ENCODE measurements at places on chromosomes 7 and 10.

DNA sequence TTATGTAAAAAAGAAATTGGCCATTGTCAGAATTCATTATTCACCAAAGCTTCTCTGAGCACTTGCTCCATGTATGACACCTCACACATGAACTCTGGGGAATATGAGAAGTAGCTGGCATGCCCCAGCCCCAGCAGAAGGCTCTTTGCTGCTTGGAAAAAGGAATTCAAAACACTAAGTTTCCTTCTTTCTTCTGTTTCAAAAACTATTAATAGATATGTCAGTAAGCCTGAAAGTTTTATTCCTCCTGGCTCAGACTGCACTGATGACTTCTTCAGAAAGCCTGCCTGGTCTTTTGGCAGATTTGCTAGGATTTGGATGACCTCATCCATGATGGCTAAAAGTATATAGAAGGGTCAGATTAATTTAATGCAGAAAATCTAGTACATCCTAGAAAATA, 511.0 kb downstream of the GFRA1 start:
- no peak for DNase-seq

- DNase-seq: no peak
Measured at GRCh38 chr10:88832376-88832775, 19.3 kb downstream of the ANKRD22 start.

DNA sequence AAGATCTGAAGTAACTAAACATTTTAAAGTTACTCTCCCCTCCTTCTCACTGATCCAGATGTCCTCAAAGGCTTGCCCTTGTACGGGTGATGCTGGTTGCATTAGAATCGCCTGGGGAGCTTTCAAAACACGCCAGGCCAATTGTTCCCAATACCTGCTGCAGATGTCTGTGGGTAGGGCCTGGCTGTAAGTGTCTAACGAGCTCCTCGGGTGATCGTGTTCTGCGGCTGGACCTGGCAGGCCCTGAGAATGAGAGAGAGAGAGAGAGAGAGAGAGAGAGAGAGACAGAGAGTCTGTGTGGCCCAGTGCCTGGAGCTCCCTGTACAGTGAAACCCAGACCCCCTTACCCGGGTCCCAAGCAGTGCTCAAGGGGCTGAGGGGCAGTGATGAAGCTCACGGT, 8.4 kb downstream of the COL13A1 start:
- peak; percentile 25 for DNase-seq

- DNase-seq: no peak
Measured at GRCh38 chr7:127632276-127632910, 14.5 kb upstream of the PAX4 start.

DNA sequence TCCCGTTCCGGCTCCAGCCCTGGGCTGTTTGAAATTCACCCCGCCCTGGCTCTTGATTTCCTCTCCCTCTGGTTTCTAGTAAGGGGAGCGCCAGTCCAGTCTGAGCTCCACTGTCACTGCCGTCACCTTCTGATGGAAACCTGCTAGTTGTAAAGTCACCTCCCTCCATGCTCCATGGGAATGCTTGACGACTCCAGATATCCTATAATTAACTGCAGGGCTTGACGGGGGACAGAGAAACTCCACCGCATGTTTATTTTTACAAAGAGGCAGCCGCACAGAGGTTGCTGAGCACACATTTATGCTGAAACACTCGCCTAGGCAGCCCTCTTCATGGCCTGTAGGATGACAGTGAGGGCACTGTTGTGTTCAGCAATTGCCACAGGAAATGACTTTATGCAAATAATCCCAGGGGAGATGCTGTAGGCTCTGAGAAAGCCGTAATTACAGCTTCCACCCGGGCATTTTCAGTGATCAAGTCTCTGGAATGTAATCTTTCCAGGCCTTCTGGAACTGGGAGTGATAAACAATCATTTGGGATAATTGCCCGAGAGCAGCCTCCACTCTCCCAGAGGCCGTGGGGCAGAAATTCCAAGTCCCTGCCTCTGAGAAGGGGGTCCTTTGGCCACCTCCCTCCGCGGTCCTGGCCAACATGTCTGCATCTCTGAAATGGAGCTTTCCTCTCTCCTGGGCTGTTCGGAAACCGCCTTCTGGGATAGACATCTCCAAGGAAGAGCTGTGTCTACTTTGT, 300.5 kb downstream of the KLF6 start:
- DNase-seq: no peak

DNA sequence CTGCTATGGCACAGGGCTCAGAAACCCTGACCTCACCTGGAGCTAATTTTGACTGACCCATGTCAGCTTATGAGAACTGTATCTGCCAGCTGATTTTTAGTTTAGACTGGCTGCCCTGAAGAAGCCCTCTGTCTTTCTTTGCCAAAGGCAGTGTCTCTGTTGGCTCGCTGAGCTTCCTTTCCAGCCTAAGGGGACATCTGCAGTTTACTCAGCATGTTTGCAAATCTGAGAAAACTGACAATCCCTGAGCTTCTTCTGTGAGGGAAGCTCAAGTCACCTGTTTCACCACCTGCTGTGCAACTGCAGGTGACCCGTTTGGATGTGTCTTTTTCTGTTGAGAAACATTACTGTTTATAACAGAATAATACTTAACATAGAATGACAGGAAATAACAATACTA, 46.0 kb downstream of the PRKAR2B start:
- DNase-seq: peak; percentile 25

DNA sequence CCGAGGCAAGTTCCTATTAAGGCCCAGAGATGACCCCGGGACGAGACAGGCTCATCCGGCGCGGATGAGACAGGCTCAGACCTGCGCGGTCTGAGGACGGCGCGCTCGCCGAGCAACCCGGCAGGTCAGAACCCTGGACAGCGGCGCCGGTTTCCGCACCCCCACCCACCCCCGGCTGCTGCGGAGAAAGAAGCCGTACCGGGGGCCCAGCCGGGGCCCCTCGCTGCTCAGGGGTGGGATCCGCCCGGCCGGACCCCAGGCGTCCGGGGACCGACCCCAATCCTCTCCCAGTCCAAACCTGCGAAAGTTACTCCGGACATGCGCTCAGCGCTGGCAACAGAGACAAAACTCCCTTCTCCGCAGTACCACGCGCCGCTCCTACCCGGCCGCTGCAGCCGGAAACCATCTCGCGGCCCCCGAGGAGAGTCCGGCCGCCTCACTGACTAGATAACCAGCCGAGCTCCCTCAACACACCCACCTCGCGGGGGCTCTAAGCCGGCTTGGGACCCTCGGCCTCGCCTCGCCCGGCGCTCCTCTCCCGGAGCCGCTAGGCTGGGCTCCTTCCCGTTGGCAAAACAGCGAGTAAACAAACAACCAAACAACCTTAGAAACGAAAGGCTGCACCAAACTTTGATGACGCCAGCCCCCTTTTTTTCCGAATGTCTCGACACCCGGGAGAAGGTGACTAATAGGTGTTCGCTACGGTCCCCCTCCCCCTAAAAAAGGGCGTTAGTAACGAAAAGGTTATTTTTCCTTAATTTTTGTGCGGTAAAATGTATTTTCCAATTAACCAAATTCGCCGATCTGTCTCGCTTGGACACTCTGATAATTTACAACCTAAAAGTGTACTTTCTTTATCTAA, 2.3 kb upstream of the DRGX start:
- DNase-seq: peak; percentile 94

DNA sequence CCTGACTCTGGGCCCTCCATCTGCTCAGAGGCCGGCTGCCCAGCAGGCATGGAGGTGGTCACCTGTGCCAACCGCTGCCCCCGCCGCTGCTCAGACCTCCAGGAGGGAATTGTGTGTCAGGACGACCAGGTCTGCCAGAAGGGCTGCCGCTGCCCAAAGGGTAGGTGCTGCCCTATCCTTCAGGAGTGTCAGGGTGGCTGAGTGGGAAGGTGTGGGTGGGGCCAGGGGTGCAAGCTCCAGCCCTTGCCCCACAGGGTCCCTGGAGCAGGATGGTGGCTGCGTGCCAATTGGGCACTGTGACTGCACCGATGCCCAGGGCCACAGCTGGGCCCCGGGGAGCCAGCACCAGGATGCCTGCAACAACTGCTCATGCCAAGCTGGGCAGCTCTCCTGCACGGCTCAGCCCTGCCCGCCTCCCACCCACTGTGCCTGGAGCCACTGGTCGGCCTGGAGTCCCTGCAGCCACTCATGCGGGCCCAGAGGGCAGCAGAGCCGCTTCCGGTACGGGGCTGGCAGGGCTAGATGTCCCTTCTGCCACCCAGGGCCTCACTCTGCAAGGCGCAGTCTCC, 17.5 kb upstream of the ZNF862 start:
- peak; percentile 57 for DNase-seq

GRCh38 chr7:1536743-1537534, 6.4 kb downstream of the MAFK start:
- peak; percentile 95 for DNase-seq

DNA sequence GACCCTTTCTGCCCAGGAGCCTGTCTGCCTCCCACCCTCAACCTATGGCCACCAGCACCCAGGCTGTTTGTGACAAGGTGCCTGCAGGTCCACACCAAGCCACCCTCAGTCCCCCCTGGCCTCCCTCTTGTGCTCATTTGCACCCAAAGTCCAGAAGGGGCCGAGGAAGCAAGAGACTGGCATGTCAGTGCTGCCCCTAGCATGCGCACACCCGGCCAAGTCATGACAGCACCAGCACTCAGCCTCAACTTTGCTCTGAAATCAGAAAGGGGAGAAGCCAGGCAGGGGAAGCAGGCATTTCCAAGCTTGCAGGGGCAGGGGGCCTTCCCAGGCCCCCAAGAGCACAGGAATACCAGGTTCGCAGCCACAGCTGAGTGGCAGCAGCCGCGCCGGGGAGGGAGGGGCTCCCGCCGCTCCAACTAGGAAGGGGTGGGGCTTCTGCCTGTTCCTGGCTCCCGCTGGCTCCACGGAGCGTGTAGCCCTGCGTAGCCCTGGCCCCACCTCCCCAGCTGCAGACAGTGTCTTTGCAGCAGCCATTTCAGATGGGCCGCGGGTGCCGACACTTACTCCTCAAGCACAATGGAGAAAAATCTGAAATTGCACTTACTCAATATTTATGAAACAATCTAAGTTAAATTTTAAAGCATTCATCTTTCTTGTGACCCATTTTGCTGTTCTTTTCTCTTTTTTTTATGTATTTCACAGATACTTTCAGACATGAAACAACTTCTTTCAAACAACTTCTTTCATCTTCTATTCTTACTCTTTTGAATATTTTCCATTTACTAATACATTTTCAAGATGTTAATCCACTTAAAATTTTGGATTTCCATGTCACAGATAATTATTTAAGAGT, 54.9 kb upstream of the ABCB5 start:
- DNase-seq: peak; percentile 27

- DNase-seq: no peak
Measured at GRCh38 chr7:3041986-3042675, 1.5 kb downstream of the CARD11 start.

DNA sequence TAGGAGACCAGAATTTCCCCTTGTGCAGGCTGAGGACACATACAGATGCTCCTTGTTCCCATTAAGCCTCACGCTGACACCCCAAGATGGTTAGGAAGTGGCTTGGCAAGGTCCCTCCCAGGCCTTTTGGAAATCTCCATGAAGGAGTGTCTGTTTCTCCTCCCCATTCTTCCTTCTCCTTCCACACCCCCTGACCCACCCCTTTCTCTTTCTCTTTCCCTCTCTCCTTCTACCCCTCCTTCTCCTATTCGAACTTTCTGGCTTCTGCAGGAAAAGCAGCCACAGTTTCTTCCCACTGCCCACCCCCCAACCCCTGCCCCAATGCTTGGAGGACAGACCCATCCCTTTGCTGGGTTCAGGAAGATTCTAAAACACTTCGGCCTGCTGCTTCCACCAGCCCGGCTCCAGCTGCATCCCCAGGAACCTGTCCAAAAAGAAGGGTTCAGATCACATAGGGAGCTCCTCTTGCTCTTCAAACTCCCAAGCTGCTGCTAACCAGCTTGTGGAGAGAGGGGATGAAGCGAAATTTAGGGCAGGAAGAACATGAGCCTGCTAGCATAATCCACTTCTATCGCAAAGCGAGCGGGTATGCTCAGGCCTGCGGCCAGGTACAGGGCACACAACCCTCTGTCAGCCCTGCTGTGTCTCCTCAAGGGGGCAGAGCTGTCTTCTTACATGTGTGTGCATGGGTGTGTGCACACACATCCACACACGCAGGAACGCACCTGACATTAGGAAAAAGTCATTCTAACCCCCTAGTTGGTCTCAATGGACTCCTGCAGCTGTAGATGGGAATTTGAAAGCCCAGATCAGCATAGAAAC, 80.4 kb downstream of the PPP1R3C start:
- DNase-seq: peak; percentile 44

GRCh38 chr10:86943316-86944030, 13.9 kb downstream of the MMRN2 start:
- DNase-seq: no peak

DNA sequence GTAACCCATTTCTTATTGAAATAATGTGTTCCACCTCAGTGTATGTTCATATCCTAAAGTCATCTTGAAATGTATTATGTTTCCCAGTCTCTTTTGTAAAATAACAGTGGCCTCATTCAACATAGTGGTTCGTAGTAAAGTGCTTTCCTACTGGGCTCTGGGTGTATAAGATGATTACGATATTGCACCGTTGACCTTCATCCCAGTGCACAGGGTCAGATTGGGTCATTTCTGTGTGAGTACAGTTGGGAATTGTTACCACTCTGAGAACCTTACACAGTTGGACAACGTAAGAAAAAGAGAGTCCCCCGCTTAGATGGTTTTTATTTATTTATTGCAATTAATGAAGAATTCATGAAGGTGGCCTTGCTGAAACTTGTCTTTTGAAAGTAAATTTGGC, 135.6 kb downstream of the CHN2 start:
- DNase-seq: no peak

GRCh38 chr7:51471981-51472296, 155.3 kb upstream of the COBL start:
- DNase-seq: peak; percentile 69

DNA sequence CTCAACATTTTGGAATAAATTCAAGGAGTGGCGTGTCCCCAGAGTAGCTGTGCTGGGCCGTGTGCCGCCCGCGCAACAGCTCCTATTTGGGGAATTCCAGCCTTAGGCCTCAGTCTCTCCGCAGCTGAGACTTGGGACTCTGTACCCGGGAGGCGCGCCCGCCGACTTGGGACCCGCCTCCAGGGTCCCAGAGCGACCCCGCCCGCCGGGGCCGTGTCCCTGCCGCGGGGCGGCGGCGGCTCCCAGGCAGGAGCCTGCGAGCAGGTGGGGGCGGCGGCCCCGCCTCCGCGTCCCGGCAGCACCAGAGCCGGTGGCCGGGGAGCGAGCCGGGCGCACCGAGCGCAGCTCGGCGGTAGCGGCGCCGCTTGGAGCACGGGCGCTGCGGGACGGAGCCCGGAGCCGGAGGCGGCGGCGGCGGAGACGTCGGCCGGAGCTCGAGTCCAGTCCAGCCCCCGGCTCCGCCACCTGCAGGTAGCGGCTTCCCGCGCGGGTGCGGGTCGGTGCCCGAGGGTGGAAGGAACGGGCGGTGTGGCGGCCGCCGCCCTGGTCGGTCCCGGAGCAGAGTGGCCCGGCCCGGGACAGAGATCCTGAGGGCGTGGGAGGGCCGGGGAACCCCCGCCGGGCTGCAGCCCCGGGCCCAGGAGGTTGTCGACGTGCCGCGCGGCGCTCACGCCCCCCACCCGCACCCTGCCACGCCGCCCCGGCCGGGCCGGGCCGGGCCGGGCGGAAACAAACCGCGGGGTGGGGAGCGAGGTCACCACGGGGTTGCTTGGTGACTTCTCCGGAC, at the start of gene WIPF3:
WIPF3 (plus strand) TSS at position 301 of the 787 bp plus-strand sequence. CDS start 28,217 bp downstream, outside the sequence.
- peak; percentile 91 for DNase-seq

GRCh38 chr10:70053218-70053840, 683 bp downstream of the MACROH2A2 start:
- DNase-seq: peak; percentile 83

GRCh38 chr7:144445590-144445989, 42.1 kb upstream of the NOBOX start:
- DNase-seq: no peak

GRCh38 chr7:93402944-93403343, 170.8 kb downstream of the VPS50 start:
- DNase-seq: no peak
